ENCODE measurements at places on chromosomes 5 and 9.
A peak's percentile ranks its signal among the peaks of the same experiment; 100 is the strongest.

GRCh38 chr9:31119890-31120454 lies 1264.5 kb upstream of the ACO1 start:
- DNase-seq = peak; percentile 27

DNA sequence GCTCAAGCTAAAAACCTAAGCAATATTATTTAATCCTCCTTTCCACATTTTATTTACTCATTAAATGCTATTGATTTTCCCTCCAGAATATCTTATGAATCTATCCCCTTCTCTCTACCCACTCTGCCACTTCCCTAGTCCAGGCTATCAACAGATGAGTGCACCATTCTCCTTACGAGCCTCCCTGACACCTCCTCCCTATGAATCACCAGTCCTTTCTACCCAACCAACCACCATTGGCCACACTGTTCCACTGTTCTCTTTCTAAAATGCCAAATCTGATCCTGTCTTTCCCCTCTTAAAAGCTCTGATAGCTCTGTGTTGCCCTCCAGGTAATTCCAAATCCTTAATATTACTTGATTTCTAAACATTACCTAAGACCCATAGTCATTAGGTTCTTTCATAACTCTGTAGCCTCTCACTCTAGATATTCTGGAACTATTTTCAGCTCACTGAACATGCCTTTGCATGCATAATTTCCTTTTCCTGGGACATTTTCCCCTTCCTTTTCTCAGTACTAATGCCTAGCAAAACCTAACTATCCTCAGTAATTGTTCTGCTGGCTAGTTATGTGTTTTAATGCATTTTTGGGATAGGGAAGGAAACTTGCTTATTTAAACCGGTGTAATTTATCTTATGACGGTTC lies 126.3 kb downstream of the UNC13B start:
- DNase-seq = no peak

GRCh38 chr5:98927989-98928872 lies 576 bp downstream of the CHD1 start:
- DNase-seq = peak; percentile 72

DNA sequence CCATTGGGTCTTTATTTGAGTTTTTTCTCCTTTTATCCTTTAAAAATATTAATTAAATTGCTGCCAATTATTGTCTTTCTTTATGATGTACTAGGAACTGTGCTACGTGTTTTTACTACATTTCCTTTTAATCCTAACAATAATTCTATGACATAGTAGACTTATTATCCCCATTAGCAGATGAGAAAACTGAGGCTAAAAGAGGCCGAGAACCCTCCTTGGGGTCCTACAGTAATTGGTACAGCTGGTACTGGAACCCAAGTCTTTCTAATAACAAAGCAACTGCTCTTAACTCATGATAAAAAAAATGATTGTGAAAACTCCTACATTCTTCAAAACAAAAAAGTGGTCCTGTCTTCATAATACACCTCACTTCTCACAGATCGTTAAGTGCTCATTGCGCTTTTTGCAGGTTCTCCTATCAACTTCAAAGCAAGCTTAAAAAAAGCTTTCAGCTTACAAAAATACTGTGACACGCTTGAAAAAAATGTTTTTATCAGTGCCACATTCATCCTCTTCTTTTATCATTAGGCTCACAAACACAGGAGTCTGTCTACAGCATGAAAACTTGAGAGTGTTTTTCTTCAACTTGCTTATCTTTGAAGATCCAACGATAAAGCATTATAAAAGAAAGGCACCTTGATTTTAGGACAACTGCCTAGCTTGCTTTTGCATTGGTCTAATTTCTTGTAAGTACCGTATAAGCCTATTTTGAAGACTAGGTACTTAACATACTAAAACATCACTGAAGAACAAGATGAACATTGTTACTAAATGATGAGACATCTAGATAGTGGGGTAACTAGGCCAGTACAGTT lies 32.4 kb downstream of the FYB1 start:
- no peak for DNase-seq

DNA sequence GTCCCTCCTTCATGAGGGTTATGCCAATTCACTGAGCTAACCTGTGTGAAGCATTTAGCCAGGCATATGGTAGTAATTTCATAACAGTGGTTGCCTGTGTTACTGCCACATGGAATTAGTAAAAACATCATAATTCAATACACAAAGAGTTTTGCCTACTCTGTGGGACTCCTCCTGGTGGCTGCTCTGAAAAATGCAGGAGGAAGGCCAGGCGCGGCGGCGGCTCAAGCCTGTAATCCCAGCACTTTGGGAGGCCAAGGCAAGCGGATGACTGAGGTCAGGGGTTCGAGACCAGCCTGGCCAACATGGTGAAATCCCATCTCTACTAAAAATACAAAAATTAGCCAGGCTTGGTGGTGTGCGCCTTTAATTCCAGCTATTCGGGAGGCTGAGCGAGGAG lies 547.3 kb downstream of the CDK5RAP2 start:
- peak; percentile 11 for DNase-seq

- no peak for DNase-seq
Measured at GRCh38 chr5:135028791-135029476, 5.1 kb downstream of the PITX1 start.

DNA sequence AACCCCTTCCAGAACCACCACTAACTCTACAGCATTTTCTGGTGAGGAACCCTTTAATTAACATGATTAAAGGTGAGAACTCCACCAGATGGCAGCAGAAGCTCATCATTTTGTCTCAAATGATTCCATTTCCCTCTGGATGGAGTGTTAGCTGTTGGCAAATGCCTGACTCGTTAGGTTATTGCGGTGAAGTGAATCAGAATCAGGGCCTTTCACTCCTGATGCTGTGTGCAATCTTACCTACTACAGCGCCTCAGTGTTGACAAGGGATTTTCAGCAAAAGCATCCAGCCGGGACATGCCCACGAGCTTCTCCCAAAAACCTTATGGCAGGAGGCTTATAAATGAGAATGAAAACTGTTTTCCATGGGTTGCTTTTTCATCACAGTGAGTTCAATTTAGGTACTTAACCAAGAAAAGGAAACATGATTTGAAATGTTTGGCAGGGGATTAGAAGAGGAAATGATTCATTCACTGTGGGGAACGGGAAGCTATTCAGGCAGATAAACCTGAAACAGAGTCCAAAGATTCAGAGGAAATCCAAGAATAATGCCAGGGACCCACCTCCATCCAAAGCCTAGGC lies 48.0 kb upstream of the CAST start:
- DNase-seq = peak; percentile 93

DNA sequence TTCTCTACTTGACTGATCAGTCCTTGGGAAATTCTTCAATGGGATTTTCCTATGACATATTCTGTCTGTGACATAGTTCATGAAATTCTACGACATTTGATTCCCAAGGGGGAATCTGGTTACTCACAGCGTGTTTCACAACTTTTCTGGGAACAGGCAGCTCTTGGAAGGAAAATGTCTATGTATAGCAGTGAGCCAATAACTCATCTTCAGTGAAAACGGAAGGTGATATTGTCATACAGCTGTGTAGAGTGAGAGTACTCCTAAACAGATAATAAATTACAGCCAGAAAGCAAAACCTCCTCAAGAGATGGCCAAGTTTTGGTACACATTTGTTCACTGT lies 91.4 kb downstream of the C9orf152 start:
- peak; percentile 96 for DNase-seq

DNA sequence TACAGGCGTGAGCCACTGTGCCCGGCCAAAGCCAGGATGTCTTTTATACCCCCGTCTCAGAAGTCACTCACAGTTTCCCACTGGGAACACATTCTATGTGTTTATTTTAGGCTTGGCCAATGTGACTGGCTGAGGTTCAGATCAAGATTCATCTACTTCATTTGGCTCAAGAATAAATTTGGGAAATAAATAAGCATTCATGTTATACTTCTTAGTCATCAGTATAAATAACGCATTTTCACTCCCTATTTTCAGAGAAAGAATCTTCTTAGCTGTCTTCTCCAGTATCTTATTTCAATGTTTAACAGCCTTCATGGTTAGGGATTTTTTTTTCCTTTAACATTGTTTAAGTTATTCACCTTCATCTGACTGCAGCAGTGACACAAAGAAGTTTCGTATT lies 11.8 kb downstream of the S100Z start:
- peak; percentile 20 for DNase-seq

DNA sequence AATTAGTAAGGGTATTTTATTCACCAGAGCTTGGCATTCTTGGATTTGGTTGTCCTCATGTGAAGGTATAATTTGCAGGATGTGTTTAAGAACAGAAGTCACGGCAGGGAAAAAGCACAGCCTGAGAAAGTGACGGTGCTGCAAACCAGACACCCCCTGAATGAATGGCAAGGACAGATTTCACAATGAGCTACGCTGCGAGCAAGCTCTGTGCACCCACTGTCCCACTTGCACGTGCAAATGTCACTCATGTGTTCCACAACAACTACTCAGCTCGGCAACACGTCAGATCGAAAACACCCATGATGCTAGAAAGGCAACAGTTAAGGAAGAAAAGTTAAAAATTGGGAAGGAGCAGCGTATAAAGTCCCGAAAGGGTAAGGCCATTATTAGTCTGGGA lies 168.9 kb downstream of the ROR2 start:
- no peak for DNase-seq

GRCh38 chr9:126626127-126626925 lies 12.6 kb downstream of the LMX1B start:
- no peak for DNase-seq

DNA sequence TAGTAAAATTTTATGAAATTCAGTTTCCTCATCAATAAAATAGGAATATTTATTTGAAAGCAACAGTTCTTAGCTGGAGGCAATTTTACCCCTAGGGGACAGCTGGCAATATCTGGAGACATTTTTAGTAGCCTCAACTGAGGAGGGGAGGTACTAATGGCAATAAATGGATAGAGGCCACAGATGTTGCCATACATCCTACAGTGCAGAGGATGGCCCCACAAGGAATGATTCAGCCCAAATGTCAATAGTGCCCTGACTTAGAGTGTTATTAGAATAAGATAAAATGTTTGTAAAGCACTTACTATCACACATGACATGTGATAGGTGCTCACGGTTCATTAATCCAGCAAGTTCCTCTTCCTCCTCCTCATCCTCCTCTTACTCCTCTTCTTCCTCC lies 293.6 kb downstream of the KCTD16 start:
- DNase-seq = no peak

Data from fibroblast of skin of right biceps (primary cell).